ENCODE measurements at places on chromosomes 1 and 21. TPM values are rescaled to one million over a fixed set of nuclear protein-coding genes. Genes with fewer than 3 reads are reported as not detected.

GRCh38 chr1:55816456-55817426 is 601.6 kb upstream of the USP24 start:
- no peak for DNase-seq

DNA sequence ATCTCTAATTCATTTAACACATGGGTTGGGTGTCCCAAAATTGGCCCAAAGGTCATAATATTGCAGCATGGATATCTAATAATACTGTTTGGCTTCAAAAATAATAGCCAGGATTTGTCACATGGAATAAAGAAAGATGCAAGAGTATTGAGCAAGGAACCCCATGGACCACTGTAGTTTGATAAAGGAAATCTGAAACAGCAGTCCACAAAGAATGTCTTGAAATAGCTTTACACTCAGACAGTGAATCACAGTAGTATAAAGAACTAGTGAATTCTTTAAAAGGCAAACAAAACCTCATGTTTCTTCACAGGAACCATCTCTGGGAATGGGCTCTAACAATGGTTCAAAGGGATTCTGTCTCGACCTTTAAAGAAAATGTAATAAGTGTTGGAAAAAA is 576.1 kb upstream of the ZRANB2 start:
- DNase-seq = no peak

GRCh38 chr1:196277860-196278259 is 330.4 kb downstream of the KCNT2 start:
- no peak for DNase-seq

DNA sequence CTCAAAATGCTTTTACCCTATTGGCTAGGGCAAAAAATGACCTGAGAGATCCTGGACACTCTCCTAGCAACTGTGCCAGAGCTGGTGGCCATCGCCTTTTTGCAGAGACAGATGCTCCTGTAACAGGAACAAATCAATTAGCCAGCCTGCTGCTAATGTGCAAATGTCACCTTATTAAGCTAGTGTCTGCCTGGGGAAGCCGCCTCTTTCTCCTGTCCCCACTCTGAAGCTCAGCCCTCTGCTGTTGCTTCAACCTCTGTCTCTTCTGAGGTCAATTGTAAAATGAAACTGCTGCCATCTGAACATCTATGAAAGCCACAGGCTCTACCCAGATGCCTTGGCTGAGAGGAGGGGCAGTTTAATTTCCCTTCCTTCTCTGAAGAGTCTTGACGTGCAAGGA is 85.5 kb upstream of the CACNA1E start:
- no peak for DNase-seq

GRCh38 chr1:108591466-108591865 is 31.6 kb downstream of the EEIG2 start:
- DNase-seq = no peak

- DNase-seq = no peak
Measured at GRCh38 chr1:221084681-221085080, 205.4 kb downstream of the HLX start.

DNA sequence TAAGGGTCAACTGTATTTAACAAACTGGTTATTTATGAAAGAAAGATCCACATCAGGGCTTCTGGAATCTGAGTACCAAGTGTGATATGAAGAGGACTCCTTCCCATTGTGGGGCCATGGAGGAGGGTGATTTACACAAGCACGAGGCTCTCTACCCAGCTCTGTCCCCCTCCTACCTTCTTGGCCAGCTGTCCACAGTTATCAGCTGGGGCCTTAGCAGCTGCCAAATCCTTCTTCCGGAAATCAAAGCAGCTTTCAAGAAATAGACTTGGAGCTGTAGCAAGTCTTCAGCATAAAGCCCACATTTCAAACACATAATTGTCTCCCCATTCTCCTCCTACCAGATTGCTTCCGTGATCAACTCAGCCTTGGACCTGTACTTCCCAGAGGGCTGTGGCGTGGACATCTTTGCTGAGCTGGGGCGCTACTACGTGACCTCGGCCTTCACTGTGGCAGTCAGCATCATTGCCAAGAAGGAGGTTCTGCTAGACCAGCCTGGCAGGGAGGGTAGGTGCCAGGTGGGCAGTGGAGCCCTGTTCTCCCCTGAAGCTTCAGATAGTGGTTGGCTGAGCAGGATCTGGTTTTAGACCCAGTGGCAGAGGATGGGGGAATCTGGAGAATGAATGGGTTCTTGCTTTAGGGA is 15.5 kb downstream of the AZIN2 start:
- no peak for DNase-seq

- no peak for DNase-seq
Measured at GRCh38 chr21:24336491-24336890, 1270.8 kb downstream of the MRPL39 start.

- DNase-seq = no peak
Measured at GRCh38 chr1:14184454-14184853, 414.0 kb upstream of the KAZN start.

- no peak for DNase-seq
Measured at GRCh38 chr1:188240772-188241406, 1412.1 kb downstream of the PLA2G4A start.

- DNase-seq = no peak
Measured at GRCh38 chr1:152699746-152700145, 1.6 kb downstream of the LCE2A start.

GRCh38 chr21:34548781-34549376 is 36.9 kb upstream of the KCNE1 start:
- DNase-seq = no peak

DNA sequence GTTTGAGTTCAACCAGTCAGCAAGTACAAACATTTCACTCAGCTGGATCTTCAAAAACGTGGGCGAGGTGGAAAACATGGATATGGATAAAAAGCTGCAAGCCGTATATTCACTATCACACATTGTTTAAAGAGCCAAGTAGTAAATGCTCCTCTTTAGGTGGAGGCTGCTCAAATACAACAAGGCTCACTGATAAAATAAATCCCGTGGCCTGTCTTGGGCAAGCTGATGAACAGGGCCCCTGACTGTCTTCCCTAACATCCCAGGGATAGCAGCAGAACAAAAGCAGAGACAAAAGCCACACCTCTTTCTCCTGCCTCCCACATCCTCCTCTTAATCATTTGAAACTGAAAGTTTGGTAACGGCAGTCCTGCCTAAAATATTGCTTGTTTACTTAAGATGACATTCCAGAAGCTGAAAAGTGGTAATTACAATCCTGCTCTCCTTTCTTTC is 357.7 kb downstream of the TTLL7 start:
- DNase-seq = no peak

- DNase-seq = no peak
Measured at GRCh38 chr1:63322114-63322943, at the start of gene FOXD3. Gene FOXD3, plus strand, starts transcription at chr1:63322567. Its CDS starts 492 bp downstream, at chr1:63323059.

DNA sequence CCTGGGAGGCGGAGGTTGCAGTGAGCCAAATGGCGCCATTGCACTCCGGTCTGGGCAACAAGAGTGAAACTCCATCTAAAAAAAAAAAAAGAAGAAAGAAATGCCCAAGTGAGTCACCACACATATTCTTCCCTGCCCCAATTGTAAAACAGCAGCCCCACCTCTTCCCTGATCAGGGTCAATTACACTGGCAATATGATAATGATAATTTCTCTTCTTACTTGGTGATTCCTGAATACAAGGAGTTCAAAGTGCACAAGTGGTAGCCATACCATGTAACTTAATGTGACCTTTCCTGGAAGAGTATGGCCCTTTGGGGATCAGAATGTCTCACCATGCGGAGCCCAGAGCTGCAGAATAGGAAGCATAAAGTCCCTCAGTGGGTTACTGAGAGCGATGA is 11.8 kb upstream of the CGN start:
- DNase-seq = no peak

GRCh38 chr1:207335695-207336363 is 14.4 kb downstream of the CD55 start:
- no peak for DNase-seq

DNA sequence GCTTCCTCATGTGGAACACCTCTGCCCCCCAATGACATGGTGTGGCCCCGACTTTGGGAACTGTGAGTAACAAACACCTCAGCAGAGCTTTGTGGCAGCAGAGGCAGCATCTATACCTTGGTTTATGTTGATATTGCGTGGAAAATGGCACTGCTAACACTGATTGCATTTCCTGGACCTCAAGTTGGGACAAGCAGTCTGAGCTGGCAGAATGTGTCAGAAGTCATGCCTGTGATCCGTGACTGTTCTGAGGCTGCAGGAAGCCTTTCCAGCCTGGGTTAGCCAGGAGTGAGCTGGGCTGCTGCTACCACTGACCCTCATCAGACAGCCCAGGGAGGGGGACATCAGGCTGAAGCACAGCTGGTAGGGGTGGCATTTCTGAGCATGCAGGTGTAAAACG is 268.5 kb downstream of the KCNJ6 start:
- no peak for DNase-seq

DNA sequence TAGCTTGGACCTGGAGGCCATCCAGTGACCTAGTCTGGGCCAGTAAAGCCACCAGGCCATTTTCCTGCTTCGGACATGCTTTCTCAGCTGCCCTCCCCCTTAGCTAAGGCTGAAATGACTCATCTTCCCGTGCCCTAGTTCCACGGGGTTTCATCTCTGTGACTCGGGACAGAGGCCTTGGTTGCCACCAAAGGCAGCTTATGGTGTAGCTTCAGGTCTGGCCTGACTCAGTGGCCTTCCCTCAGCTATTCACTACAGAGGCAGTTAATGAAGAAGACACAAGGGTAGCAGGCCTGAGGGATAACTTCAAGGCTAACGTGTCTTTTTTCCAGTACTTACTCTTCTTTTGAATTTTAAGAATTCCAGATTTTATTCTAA is 82.4 kb downstream of the PBX1 start:
- no peak for DNase-seq

DNA sequence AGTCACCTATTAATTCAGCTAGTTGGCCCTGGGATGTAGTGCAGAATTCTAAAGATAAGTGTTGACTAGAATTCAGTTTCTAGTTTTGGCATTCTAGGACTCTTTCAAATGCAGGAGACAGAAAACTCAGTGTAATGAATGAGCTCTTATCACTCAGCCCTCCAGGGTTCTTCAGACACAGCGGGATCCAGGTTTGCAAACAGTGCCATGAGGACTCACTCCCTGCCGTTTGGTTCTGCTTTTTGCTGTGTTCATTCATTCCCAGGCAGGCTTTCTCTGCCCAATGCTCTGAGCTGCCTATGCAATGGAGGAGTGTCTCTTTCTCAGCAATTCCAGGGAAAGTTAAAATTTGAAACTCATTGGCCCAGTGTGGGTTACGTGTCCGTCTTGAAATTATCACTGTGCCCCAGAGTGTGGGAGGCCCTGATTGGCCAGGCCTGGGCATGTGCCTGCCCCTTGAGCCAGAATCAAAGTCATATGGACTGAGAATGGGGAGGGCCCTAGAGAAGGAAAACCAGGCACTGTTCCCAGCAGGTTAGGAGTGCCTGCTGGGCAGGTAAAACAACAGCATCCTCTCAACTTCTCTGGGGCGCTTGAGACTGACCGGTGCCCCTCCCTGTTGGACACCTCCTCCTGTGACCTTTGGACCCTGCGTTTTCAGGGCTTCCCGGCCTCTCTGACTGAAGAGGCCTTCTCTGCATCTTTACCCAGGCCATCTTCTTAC is 43.4 kb downstream of the TMEM51 start:
- DNase-seq = no peak

DNA sequence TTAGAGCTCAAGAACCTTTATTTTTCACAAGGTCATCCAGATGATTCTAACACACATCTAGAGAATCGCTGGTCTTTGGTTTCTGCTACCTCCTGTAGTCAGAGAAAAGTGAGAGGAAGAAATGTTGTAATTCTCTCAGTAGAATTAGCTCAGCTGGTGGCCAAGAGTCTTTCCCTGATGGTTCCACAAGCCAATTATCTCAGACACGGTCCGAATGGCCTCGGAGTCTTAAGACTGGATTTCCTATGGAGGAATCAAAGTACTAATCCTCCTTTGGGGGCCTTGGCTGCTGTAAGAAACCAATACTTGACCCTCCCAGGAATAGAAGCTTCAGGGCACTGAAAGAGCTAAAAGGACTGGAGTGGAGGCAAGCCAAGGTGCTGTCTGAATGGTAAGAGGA is 1.8 kb downstream of the TMEM81 start:
- no peak for DNase-seq

GRCh38 chr1:3623441-3624199 is 1.2 kb upstream of the TPRG1L start:
- DNase-seq = no peak

GRCh38 chr1:211816586-211816985 is 14.0 kb downstream of the LPGAT1 start:
- DNase-seq = no peak

DNA sequence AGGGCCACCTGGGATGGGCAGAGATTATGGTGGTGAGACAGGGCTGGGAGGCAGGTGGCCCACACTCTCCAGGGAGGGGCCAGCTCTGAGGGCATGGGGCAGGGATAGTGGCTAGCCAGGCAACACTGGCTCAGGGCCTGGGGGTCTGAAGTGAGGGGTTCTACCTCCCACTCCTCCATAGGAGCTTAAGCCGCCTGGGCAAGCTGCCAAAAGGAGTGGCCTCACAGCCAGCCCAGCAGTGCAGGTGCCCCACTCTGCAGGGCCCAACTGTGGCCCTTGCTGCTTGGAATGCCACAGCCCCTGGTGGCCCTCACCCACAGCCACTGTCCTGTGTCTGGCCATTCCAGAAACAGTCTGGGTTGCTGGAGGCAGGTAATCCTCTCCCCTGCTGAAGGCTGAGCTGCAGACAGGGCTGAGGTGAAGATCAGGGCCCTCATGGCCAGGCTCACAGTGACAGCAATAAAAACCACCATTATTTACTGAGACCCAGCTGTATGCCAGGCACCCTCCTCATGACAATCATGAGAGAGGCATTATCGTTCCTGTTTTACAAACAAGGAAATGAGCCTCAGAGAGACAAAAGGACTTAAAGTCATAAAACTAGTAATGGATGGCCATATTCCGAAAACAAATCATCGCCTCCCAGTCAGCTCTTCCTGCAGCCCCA is 31.0 kb downstream of the KIF21B start:
- no peak for DNase-seq

GRCh38 chr1:180382326-180383115 is 119.9 kb downstream of the ACBD6 start:
- DNase-seq = no peak

- DNase-seq = no peak
Measured at GRCh38 chr1:97433094-97433823, 487.6 kb downstream of the DPYD start.

GRCh38 chr21:44612669-44613229 is 870 bp downstream of the KRTAP10-8 start:
- DNase-seq = no peak

Gene RGS16
- total RNA-seq = 1.9 TPM

Gene TCEA3
- total RNA-seq = 46.0 TPM

Gene EVA1B
- 11.3 TPM for total RNA-seq

Gene KMO
- total RNA-seq = 0.13 TPM

Gene NADK
- total RNA-seq = 31.3 TPM

Gene OPTC
- total RNA-seq = not detected

Gene ILDR2
- total RNA-seq = 23.1 TPM

Gene KPRP
- not detected for total RNA-seq

Gene KLHDC9
- 10.7 TPM for total RNA-seq

Gene CA14
- 0.51 TPM for total RNA-seq

Gene ORC1
- 0.11 TPM for total RNA-seq

Gene FNBP1L
- 13.5 TPM for total RNA-seq

Gene PTAFR
- total RNA-seq = 2.2 TPM

Gene CFHR2
- total RNA-seq = not detected
